Activated CD4-positive, alpha-beta T cell treated with anti-CD3 and anti-CD28 coated beads for 36 hours (primary cell): ENCODE measurements at places on chromosomes 4 and X. TPM values are rescaled to one million over a fixed set of nuclear protein-coding genes. Genes with fewer than 3 reads are reported as not detected.
A peak's percentile ranks its signal among the peaks of the same experiment; 100 is the strongest.

DNA sequence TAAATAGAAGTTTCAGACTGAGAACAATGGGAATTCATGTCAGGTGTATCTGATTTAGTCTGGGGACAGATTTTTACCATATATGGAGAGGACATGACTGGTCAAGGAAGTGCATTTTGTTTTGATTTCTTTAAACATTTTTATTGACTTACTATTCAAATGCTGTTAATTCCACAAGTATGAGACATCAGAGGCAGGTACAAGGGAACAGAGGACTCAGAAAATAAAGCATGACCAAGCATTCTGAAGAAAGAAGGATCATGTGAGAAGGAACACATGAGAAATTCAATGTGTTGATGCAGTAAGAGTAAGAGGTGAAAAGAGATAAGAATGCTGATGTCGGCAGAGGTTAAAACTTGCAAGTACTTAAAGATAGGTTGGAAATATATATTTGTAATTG lies 1452.6 kb downstream of the PCDH7 start:
- H3K4me3 ChIP-seq = no peak overlapping the region
- no peak for DNase-seq
- no peaks in the 10 kb centered on the region for H3K36me3 ChIP-seq
- H3K27me3 ChIP-seq = no peaks in the 10 kb centered on the region

DNA sequence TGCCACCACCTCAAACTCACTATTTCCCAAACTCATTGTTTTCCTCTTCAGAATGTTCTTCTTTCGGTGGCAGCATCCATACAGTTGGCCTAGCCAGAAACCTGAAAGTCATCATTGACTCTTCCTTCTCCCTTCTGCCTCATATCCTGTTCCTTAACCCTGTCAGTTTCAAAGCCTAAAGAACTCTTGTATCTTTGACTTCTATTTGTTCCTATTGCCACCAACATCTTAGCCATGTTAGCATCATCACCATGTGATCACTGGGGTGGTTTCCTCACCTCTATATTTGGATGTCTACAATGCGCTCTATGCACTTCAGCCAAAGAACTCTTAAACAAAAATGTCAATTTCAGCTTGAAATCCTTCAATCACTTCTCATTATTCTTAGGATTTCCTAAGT lies 29.0 kb downstream of the DDX60L start:
- H3K27ac ChIP-seq = peak overlapping the region; percentile 79
- peaks cover 32% of the 10 kb centered on the region for H3K4me1 ChIP-seq
- no peak overlapping the region for H3K4me3 ChIP-seq

- no peaks in the 10 kb centered on the region for H3K4me1 ChIP-seq
- no peaks in the 10 kb centered on the region for H3K36me3 ChIP-seq
- no peak overlapping the region for H3K27ac ChIP-seq
- no peak for DNase-seq
- no peaks in the 10 kb centered on the region for H3K27me3 ChIP-seq
Measured at GRCh38 chr4:58456727-58457384, 1346.7 kb upstream of the IGFBP7 start.

DNA sequence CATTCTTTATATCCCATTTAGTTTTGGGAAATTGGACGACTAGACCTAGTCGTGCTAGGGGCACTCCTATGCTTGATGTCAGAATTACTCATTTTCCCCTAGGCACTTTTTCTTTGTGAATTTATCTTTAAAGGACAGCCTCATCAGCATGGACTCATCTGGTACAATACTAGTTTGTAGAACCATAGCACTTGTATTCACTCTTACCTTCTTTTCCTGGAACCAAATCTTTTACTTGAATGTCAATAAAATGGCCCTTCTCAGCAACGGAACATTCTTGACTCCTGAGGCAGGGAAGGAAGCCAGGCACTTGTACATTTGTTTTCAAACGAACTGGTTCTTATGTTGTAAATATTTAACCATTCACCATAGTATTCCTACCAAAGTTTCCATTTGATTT lies 187.1 kb downstream of the SHROOM3 start:
- H3K36me3 ChIP-seq = no peaks in the 10 kb centered on the region
- no peak overlapping the region for H3K4me3 ChIP-seq
- peaks cover 17% of the 10 kb centered on the region for H3K27me3 ChIP-seq
- H3K27ac ChIP-seq = no peak overlapping the region
- no peak for DNase-seq

DNA sequence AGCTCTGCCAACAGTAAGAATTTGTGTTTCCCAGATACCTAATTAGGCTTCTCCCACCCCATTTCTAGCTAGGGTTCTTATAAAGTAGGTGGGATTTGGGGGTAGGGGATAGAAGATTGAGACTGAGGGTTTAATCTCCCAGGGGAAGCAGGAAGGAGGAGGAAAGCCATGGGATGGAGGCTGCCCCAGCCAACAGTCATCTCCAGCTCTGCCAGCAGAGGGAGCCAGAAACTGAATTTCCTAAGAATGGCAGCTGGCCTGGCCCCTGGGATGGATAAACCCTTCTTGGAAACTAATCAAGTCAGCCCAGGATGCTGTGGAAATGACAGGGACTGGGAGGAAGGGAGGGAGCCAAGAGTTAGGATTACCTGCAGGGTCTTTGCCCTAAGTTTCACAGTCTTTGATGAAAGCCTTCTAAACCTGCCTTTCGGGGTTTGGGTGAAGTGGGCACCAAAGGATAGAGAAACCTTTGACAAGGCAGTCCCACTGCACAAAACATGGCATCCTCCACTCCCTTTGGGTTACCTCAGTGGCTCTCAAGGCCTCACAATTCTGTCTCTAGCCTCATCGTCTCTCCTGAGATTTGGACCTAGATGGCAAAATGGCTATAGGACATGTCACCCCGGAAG lies 6.7 kb upstream of the ERCC6L start:
- H3K36me3 ChIP-seq = no peaks in the 10 kb centered on the region
- no peak overlapping the region for H3K27ac ChIP-seq
- peak; percentile 61 for DNase-seq

DNA sequence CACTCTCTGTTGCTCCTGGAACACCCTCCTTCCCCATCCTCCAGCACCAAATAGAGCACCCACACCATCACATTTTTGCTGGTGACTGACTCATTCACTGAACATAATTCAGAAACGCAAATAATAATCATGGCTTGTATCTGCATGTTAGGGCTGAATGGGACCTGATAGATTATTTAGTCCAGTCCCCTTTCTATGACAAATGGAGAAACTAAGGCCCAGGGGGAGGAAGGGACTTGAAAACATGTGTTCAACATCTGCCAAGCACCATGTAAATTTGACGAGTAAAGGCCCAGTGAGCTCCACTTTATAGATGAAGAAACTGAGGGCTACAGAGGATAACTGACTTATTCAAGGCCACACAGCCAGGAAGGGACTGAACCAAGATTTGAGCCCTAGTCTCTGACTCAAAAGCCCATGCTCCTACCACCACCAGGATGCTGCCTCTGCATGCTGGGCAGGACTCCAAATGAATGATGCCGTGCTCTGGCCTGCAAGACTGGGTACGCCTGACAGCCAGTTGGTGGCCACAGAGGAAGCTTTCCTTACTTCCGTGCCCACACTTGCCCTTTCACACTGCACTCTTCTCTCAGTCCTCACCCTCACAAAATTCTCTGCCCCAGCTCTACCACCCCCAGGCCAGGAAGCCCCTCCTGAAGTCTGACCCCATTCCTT lies 133.3 kb upstream of the PJA1 start:
- peaks cover 2% of the 10 kb centered on the region for H3K27me3 ChIP-seq
- H3K27ac ChIP-seq = no peak overlapping the region
- no peaks in the 10 kb centered on the region for H3K4me1 ChIP-seq
- H3K4me3 ChIP-seq = no peak overlapping the region
- H3K36me3 ChIP-seq = no peaks in the 10 kb centered on the region

- no peak for DNase-seq
- no peaks in the 10 kb centered on the region for H3K4me1 ChIP-seq
- no peaks in the 10 kb centered on the region for H3K27me3 ChIP-seq
- no peak overlapping the region for H3K27ac ChIP-seq
- no peak overlapping the region for H3K4me3 ChIP-seq
Measured at GRCh38 chr4:91256043-91256442, 1047.7 kb upstream of the GRID2 start.

- H3K36me3 ChIP-seq = no peaks in the 10 kb centered on the region
- H3K27me3 ChIP-seq = peaks cover 2% of the 10 kb centered on the region
- no peaks in the 10 kb centered on the region for H3K4me1 ChIP-seq
- H3K27ac ChIP-seq = no peak overlapping the region
- DNase-seq = no peak
- H3K4me3 ChIP-seq = no peak overlapping the region
Measured at GRCh38 chr4:107292979-107293378, 256.9 kb upstream of the DKK2 start.

DNA sequence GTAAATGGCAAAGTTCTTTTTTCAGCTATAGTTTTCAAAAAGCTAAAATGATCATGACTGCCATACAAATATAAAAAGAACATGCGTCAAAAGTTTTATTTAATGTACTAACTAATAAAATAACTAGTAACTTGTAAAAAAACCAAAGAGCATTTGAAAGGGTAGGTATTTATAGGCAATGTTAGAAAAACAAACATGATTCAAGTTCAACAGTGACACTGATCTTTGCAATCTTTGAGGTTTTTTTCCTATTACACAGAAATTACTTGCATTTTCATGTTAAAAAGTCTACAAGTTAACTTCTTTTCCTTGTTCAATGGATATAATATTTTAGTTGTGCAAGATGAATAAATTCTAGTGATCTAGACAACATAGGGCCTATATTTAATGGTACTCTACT lies 72.3 kb upstream of the GRID2 start:
- no peaks in the 10 kb centered on the region for H3K27me3 ChIP-seq
- H3K4me1 ChIP-seq = no peaks in the 10 kb centered on the region
- no peaks in the 10 kb centered on the region for H3K36me3 ChIP-seq
- no peak overlapping the region for H3K27ac ChIP-seq

GUCY1A1 gene
- total RNA-seq = not detected

DNA sequence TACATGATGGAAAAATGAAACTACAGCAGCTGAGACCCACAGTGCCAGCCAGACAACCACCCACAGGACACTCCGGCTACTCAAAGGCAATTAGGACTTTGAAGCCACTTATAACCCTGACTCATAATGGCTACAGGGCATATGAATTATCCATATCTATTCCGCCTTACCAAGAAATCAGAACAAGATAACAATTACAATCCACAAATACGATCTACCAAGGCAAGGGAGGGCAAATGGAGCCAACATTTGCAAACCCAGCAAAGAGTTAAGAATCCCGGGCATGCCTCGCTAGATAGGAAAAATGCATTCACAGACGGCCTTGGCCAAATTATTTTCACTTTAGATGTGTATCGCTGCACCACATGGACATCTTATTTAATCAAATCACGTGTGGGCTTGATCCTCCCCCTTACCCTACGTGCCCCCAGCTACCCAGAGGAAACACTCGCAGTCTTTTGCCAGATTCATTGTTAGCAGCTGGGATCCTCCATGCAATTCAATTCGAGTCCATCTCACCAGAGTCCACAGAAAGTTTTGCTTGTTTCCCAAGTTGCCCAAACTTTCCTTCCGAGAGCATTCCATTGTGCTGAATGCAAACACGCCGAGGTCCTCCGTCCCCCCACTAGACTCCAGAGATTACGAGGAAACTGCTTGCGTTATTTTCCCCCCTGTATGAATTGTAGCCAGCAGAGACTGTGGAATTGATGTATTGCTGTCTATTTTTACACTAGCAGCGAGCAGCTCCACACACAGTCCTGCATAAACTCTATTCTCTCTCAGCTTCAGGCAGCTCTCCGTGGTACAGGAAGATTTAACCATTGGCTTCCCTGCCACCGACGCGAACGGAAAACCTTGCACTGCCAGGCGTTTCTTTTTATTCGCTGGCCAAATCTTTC lies 1.2 kb downstream of the PPARGC1A start:
- no peak overlapping the region for H3K27ac ChIP-seq
- H3K27me3 ChIP-seq = peaks cover 25% of the 10 kb centered on the region
- H3K4me1 ChIP-seq = peaks cover 19% of the 10 kb centered on the region
- no peak overlapping the region for H3K4me3 ChIP-seq

TRIM2 gene
- 1.0 TPM for total RNA-seq

GRCh38 chr4:93748373-93749291 lies 79.9 kb upstream of the ATOH1 start:
- H3K4me1 ChIP-seq = no peaks in the 10 kb centered on the region
- H3K27me3 ChIP-seq = no peaks in the 10 kb centered on the region
- H3K4me3 ChIP-seq = no peak overlapping the region
- H3K27ac ChIP-seq = no peak overlapping the region
- DNase-seq = no peak

FOXR2 gene
- total RNA-seq = not detected

RNF212 gene
- total RNA-seq = 5.6 TPM

TRPC3 gene
- 1.1 TPM for total RNA-seq

- H3K4me3 ChIP-seq = no peak overlapping the region
- no peak for DNase-seq
- H3K4me1 ChIP-seq = no peaks in the 10 kb centered on the region
- H3K27me3 ChIP-seq = no peaks in the 10 kb centered on the region
Measured at GRCh38 chr4:63901304-63901703, 507.9 kb downstream of the TECRL start.

DNA sequence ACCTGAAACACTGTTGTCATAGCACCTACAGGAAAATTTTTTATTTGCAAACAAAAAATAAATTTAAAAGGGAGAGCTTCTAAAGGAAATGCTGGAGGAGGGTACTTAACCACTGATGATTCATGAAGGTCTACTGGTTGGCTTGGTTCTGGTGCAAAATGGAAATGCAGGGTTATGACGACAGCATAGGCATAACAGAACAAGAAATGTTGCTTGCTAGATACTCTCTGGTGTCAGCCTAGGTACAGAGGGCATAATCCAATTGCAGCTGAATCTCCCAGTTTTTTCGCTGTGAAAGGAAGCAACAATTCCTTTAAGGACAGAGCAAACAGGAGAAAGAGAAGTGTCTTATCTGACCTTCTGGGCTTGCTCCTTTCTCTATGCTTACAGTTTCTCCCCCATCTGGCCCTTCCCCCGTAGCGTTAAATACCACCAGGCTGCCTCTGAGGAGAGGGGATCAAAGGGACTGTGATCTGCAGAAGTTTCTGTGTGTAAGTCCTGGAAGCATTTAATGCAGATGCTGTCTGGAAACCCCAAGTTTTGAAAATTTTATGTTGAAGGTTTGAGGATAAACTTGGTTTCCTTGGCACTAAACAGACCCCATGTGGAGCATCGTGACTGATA lies 23.7 kb upstream of the CASK start:
- no peaks in the 10 kb centered on the region for H3K36me3 ChIP-seq
- peaks cover 4% of the 10 kb centered on the region for H3K4me1 ChIP-seq
- no peaks in the 10 kb centered on the region for H3K27me3 ChIP-seq
- H3K27ac ChIP-seq = no peak overlapping the region
- DNase-seq = no peak
